ENCODE measurements at places on chromosomes 3 and 15.

DNA sequence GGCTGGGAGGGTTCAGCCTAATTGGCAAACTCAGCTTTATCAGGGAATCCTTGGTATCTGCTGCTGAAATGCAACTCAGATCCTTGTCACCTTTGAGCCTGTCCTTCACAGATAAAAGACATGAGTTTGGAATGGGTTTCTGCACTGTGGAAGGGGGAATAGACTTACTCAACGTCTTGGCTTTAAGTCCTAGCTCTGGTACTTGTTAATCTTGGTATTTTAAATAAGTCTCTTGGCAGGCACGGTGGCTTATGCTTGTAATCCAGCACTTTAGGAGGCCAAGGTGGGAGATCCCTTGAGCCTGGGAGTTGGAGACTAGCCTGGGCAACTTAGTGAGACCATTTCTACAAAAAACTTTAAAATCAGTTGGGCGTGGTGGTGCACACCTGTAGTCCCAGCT lies 55.1 kb upstream of the ATOSA start:
- DNase-seq: no peak

DNA sequence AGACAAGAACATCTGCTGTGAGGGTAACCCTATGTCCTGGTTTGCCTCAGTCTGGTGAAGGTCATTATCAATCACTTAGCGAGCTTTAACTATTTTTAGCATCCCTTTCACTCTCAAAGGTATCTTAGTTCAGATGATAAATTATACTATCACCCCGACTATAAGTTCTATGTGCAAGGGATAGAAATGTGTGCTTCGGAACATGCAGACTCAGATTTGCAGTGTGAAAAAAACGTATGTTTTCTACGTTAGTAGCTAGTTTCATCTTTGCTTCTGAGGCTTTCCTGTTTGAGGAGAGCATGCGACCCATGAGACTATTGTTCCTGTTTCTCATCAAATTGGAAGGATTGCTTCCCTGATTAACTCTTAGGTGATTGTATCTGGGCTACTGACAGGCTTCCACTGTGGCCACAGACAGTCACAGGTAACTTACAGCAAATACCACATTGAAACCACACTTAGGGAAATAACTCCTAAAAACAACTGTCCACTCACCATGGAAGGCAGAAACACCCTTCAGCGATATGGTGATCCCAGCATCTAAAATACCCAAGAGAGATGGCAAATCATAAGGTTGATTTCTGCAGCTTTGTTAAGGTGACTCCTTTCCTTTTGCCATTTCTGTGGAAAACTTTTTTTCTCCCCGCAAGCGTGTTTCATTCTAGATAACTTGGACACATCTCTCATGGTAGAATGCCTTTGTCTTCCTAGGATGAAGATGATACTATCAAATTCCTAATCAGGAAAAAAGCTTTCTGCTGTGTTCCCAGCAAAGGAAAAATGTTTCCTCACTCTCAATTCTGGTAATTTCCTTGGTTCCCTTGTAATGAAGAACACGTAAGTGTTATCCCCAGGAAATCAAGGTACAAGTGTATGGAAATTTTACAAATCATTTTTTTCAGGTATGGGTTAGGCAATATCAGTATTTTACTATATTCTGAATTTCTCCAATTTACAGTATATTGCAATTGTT lies 5.2 kb downstream of the GCSAM start:
- DNase-seq: no peak

GRCh38 chr3:15797642-15798303 lies at the start of gene ANKRD28:
Gene ANKRD28, minus strand, starts transcription at chr3:15797979. Its CDS starts 1,458 bp downstream, at chr3:15796521.
- DNase-seq: peak; percentile 98

- DNase-seq: no peak
Observed at GRCh38 chr15:95261968-95262367, 1030.6 kb downstream of the MCTP2 start.

GRCh38 chr15:22915866-22916515 lies 64.2 kb downstream of the CYFIP1 start:
- DNase-seq: no peak

GRCh38 chr15:79653533-79653932 lies 221.4 kb downstream of the MINAR1 start:
- peak; percentile 33 for DNase-seq

GRCh38 chr3:69321301-69322157 lies 64.4 kb downstream of the FRMD4B start:
- no peak for DNase-seq

- peak; percentile 51 for DNase-seq
Observed at GRCh38 chr3:195270079-195270816, 711 bp downstream of the XXYLT1 start.

DNA sequence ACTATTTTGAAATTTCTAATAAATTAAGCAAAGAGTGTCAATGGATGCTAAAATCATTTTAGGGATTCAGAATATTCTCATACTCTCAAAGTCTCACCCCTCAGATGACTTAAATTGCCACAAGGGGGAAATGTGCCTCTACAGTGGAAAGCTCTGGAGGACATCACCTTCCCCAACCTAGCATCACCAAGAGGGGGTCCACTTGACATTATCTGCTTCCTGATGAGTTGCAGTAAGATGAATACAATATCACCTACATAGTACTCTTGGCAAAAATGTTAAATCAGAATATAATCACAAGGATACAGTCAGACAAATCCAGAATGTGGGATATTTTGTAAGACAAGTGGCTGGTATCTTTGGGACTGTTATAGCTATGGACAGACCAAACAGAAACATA lies 290.1 kb downstream of the MFSD1 start:
- DNase-seq: no peak

- peak; percentile 1 for DNase-seq
Observed at GRCh38 chr3:127396473-127396872, 108.6 kb upstream of the PRR20G start.

All from fibroblast of skin of right biceps (primary cell).